ENCODE measurements at places on chromosomes 12 and 14. TPM values are rescaled to one million over a fixed set of nuclear protein-coding genes. Genes with fewer than 3 reads are reported as not detected.

- DNase-seq: no peak
- no peaks in the 10 kb centered on the region for H3K27me3 ChIP-seq
- no peak overlapping the region for H3K27ac ChIP-seq
Observed at GRCh38 chr12:46158501-46158900, 110.3 kb downstream of the SLC38A1 start.

DNA sequence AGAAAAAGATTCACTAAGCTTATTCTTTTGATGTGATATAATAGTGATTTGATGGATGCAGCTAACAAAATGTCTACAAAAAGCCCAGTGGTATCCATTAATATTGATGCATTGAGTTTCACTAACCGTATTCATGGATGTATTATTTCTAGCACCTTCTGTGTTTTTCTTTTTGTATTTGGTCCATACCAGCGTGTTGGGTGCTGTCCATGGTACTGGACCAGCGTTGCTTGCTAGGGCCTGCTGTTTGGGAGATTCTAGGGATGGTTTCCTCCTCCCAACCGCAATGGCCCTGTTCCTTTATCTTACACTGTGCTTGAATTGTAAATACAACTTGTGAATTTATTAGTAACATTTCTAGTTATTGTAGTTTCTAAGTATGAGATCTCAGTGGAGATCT lies 31.7 kb downstream of the ANO4 start:
- no peaks in the 10 kb centered on the region for H3K27me3 ChIP-seq
- no peak overlapping the region for H3K27ac ChIP-seq

- no peak overlapping the region for H3K27ac ChIP-seq
- H3K4me1 ChIP-seq: peaks cover 58% of the 10 kb centered on the region
- no peak for DNase-seq
- no peaks in the 10 kb centered on the region for H3K27me3 ChIP-seq
- peaks cover 6% of the 10 kb centered on the region for H3K36me3 ChIP-seq
- H3K4me3 ChIP-seq: no peak overlapping the region
Observed at GRCh38 chr14:75141967-75142366, 15.1 kb upstream of the NEK9 start.

The SFSWAP gene
- 42.1 TPM for total RNA-seq

Data from activated CD4-positive, alpha-beta memory T cell treated with anti-CD3 and anti-CD28 coated beads for 36 hours (primary cell).